ENCODE measurements at places on chromosomes 1 and 21. TPM values are rescaled to one million over a fixed set of nuclear protein-coding genes. Genes with fewer than 3 reads are reported as not detected.

- DNase-seq = no peak
These were observed 28.9 kb upstream of the H3-3A start for GRCh38 chr1:226033582-226033981.

- peak; percentile 6 for DNase-seq
These were observed 641 bp upstream of the KCNK2 start for GRCh38 chr1:215081661-215082531.

- DNase-seq = no peak
These were observed 124.5 kb downstream of the ZNF648 start for GRCh38 chr1:181936768-181937581.

DNA sequence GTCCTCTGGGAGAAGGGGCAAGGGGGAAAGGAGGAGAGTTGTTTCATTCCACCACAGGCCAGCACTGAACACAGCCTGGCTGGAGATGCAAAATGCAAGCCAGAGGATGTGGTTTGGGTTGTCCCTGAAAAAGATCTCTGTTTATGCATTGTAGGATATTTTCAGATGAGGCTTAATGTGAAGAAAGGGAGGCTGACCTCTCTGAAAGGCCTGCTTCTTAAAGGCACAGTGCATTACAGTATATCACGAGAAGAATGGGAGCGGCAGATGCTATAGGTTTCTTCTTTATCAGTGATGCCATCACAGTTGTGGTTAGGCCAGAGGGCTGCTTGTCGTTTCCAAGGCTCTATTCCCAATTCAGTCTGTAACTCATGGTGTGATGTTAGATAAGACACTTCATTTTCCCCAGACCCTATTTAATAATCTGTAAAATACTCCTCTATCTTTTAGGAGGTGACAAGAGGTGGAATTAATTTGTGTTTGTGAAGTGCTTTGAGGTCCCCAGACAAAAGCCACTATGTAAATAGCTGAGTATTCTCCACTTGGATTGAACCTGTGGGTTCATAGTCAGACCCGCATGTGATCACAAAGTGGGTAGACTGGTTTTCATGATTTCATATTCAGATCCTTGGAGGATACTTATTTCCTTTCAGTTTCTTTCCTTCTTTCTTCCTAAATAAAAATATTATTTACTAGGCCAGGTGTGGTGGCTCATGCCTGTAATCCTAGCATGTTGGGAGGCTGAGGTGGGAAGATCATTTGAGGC is 76.5 kb upstream of the WDR26 start:
- DNase-seq = peak; percentile 77

GRCh38 chr21:34817821-34818661 is 149.2 kb downstream of the CLIC6 start:
- DNase-seq = no peak

- peak; percentile 65 for DNase-seq
These were observed 26.8 kb downstream of the PALMD start for GRCh38 chr1:99672530-99673213.

DNA sequence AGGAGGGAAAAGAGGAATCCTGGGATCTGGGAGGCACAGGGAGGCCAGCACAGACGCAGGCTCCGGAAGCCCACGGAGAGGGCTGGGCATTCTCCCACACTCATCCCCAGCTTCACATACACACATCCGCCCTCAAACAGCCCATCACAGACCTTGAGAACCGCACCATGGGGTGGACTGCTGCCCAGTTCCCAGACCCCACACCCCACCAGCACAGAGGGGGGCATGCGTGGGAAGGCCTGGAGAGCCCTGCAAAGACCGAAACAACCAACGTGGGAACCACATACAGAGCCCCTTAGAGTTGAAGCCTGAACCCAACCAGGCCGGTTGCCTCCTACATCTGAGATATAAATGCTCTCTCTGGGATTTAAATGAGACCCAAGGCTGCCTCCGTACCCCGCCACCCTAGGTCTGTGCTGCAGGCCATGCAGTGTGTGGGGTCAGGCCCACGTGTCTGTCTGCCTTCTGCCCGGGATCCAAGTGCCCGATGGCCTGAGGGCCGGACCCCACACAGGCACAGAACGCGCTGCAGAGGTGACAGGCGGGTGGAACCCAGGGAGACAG is 126.2 kb upstream of the COL6A1 start:
- DNase-seq = no peak

- DNase-seq = peak; percentile 77
These were observed 22.5 kb downstream of the NTMT2 start for GRCh38 chr1:170168265-170168664.

DNA sequence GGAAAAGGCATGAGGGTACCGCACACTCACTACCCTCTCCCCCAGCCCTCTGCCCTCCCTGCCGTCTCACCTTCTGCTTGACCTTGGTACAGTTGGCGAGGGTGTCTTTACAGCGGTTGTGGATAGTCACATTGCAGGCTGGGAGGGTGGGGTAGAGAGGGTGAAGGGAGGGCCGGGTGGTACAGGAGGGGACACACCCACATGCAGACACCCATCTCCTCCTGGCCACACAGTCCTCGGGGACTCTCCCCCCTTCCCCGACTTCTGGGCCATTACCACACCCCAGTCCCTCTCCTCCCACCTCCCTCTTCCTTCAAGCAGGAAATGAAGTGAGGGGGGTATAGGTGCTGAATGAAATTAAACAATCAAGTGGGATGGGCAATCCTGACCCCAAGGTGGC is 11.6 kb downstream of the ARHGEF2 start:
- no peak for DNase-seq

The OR2L5 gene
- total RNA-seq = not detected

The PPIE gene
- total RNA-seq = 23.8 TPM

The HAPLN2 gene
- total RNA-seq = not detected

The S100A7 gene
- not detected for total RNA-seq

Data from fibroblast of villous mesenchyme (primary cell).